ENCODE measurements at places on chromosomes 16 and 17. TPM values are rescaled to one million over a fixed set of nuclear protein-coding genes. Genes with fewer than 3 reads are reported as not detected.

IRF8 gene
- not detected for total RNA-seq

JPH3 gene
- not detected for total RNA-seq

CRISPLD2 gene
- total RNA-seq: 0.48 TPM

KCNG4 gene
- total RNA-seq: not detected

ZNF385C gene
- 0.04 TPM for total RNA-seq

TNS4 gene
- 285 TPM for total RNA-seq

KREMEN2 gene
- total RNA-seq: 8.5 TPM

GLTPD2 gene
- total RNA-seq: not detected

YBX2 gene
- total RNA-seq: 0.32 TPM

DOC2A gene
- total RNA-seq: 0.27 TPM

SLC16A11 gene
- 0.24 TPM for total RNA-seq

KRT15 gene
- total RNA-seq: 314 TPM

PRMT7 gene
- total RNA-seq: 32.7 TPM

ENKD1 gene
- 19.1 TPM for total RNA-seq
